ENCODE measurements at places on chromosomes 7 and 10. TPM values are rescaled to one million over a fixed set of nuclear protein-coding genes. Genes with fewer than 3 reads are reported as not detected.
A peak's percentile ranks its signal among the peaks of the same experiment; 100 is the strongest.

DNA sequence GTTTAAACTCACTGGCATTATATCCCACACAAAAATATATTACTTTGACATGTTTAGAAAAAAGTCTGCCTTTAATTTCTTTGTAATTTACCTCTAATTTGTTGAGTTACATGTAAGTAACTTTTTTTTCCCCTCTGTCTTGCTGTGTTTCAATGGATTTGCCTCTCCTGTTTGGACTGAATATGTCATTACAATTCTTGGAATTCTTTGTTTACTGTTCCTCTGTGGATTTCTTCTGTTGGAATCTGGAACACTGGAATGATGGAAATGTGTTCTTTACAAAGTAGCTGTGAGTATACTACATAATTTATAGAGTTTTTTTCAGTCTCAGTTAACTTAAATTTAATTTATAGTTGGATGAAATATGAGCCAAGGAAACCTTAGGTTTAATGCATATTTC lies 30.4 kb downstream of the SEPTIN7 start:
- H3K27ac ChIP-seq, result peak overlapping the region; percentile 36

DNA sequence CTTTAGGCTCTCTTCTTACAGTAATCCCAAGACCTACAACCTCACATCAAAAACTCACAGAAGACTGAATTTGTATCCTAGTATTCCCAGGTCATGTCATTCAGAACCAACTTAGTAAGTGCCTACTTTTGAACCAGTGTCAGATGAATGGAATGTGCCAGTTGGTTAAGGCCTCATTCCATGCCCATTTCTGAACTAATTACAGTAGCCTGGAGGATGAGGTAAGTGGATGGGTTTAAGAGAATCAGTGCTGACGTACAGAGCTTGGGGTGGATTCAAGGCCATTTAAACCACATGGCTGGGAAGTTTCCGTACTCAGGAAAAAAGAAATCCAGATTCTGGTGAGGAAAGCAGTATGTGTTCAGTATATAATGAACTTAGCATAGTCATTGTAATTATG lies 21.9 kb upstream of the FOXP2 start:
- no peak overlapping the region for H3K27ac ChIP-seq
- H3K4me3 ChIP-seq, result no peak overlapping the region
- H3K36me3 ChIP-seq, result no peaks in the 10 kb centered on the region
- no peaks in the 10 kb centered on the region for H3K27me3 ChIP-seq
- no peak for DNase-seq

GIMAP1 gene
- 7.4 TPM for total RNA-seq

GRCh38 chr7:80932536-80932935 lies 13.7 kb upstream of the SEMA3C start:
- H3K4me1 ChIP-seq, result no peaks in the 10 kb centered on the region
- no peak overlapping the region for H3K27ac ChIP-seq
- DNase-seq, result no peak
- H3K4me3 ChIP-seq, result no peak overlapping the region

DNA sequence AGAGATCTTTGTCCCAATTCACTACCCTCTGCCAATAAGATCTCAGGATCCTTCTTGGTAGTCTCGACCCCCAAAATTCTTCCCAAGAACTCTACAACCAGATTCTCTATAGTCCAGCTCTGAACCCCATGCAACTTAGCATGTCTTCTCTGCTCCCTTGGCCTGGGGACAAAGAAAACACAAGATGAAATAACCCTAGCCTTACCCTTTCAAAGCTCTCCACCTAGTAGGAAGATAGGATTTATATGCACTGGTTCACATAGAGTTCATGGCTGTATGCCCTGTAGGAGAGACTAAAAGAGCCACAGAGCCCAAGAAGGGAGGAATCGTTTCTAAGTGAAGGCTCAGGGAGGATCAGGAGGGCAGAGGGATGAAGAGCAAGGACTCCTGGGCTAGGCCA lies 96.1 kb downstream of the PPP1R3C start:
- no peaks in the 10 kb centered on the region for H3K36me3 ChIP-seq
- H3K4me3 ChIP-seq, result no peak overlapping the region
- no peak for DNase-seq
- no peak overlapping the region for H3K27ac ChIP-seq
